Cardiac fibroblast (primary cell): ENCODE measurements at places on chromosomes 16 and 17.

- DNase-seq, result no peak
Measured at GRCh38 chr16:8961811-8962390, 1.8 kb downstream of the USP7 start.

DNA sequence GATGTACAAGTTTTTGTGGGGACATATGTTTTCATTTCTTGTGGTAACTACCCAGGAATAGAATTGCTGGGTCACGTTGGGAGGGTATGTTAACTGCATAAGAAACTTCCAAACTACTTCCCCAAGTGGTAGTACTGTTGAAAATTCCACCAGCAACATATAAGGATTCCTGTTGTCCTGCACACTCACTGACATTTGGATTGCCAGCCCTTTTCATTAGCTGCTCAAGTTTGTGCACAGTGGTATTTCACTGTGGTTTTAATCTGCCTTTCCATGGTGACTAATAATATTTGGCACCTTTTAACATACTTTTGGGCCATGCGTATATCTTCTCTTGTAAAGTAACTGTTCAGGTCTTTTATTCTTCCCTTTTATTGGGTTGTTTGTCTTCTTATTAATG lies 103.3 kb downstream of the GNAO1 start:
- peak; percentile 71 for DNase-seq

- DNase-seq, result peak; percentile 64
Measured at GRCh38 chr16:53132406-53132805, 77.6 kb downstream of the CHD9 start.

DNA sequence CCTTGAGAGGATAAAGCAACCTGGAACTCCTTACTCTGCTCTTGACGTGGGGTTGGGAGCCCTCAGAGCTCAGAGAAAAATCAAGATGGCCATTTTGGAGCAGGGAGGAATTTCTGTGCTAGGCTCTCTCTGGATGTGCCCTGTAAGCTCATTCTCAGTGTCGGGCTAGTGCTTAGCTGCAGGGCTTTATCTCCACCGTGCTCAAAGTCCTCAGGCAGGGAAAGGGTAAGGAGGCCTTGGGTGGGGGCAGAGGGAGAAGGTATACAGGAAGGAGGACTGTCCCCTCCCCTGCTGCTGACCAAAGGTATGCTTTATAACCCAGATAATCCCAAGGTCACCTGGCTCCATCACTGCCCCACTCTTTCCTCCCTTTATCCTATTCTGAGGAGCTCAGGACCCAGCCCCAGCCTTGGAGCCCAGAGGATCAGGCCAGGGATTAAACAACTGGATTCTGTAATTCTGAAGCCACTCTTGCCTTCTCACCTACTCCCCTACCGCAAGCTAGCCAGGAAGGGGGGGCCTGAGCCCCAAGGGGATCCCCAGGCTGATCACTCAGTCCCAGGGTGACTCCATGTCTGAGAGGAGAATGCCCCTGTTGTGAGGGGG lies 1.1 kb downstream of the DHRS11 start:
- DNase-seq, result no peak

DNA sequence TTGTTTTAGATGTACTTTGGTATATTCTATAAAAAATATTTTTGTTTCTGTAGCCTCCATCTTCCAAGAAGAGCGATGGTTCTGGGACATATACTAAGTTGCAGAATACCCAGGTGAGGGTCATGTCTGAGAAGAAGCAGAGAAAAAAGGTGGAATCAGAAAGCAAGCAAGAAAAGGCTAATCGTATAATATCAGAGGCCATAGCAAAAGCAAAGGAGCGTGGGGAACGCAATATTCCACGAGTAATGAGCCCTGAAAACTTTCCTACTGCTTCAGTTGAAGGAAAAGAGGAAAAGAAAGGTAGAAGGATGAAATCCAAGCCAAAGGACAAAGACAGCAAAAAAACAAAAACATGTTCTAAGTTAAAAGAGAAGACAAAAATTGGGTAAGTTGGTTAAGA lies 154.6 kb downstream of the CHD9 start:
- DNase-seq, result no peak

DNA sequence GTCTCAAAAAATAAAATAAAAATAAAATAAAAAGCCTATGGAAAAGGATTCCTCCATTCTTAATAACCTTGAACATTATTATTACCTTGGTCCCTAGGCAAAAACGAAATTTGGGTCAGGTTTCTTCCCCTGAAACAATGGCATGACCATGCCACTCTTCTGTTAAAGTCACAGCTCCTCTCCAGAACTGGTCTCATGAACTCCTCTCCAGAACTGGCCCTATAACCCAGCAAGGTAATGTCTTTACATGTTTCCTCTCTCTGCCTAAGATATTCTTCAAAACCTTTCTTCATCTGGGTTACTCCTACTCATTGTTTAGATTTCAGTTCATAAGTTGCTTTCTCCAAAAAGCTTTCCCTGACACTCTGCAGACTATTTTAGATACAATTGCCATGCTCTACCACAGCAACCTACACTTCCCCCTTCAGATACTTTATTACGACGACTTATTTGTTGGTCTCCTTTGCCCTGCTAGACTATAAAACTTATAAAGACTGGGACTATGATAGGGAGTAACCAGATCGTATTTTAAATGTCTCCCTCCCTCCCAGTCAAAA lies 13.5 kb downstream of the TRIM37 start:
- DNase-seq, result no peak

- no peak for DNase-seq
Measured at GRCh38 chr17:62090021-62090824, 25.1 kb upstream of the MED13 start.

- peak; percentile 70 for DNase-seq
Measured at GRCh38 chr17:73017658-73018057, 74.8 kb downstream of the SLC39A11 start.

DNA sequence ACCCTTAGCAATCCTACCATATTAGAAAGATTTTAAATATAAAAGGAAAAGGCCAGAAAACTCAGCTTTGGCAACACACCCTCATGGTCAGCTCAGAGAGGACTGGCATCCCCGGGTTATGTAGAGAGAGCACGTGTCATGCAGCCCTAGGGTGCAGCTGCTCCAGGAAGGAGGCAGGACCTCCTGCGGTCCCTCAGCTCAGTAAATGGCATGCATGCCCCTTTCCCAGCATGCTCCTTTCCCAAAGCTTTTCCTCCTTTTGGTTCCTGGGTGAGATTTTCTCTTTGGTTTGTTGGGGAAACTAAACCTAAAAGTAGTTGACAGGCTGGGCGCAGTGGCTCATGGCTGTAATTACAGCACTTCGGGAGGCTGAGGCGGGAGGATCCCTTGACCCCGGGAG lies 3.9 kb downstream of the GAN start:
- no peak for DNase-seq

DNA sequence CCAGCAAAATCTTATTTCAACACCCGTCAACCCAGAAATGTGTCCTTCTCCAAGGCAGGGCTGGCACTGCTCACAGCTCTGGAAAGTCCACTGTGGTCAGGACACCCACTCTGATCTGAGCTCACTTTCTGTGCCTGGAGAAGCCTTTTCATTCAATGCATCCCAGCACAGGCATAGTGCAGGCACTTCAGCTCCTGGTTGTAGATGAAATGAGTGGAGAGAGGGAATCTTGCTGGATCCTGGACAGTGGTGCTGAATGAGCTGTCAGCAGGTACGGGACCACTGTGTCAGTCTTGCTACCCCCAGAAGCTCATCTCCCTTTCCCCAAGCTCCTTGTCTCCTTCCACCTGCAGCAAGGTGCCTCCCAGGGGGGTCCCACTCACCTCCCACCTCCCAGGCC lies 86.1 kb upstream of the SALL1 start:
- DNase-seq, result no peak

GRCh38 chr16:78045865-78046581 lies 23.7 kb downstream of the CLEC3A start:
- DNase-seq, result peak; percentile 51

DNA sequence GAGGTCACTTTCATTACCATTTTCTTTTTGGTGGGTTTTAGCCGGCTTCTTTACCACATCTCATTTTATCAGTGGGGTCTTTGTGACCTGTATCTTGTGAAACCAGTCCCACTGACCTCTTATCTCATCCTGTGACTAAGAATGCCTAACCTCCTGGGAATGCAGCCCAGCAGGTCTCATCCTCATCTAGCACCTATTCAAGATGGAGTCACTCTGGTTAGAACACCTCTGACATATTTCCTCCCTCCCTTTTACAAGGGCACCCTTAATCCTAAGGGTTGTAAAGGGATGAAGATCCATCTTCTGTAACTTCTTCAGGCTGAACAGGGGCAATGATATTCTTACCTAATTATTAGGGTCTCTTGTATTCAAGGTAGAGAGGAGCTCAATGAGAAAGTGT lies 107.9 kb upstream of the HAS3 start:
- DNase-seq, result no peak

GRCh38 chr17:51682115-51682514 lies 421.8 kb downstream of the UTP18 start:
- DNase-seq, result no peak

GRCh38 chr16:52725461-52725860 lies 178.5 kb upstream of the TOX3 start:
- no peak for DNase-seq

GRCh38 chr16:70805787-70806186 lies 4.8 kb upstream of the VAC14 start:
- peak; percentile 93 for DNase-seq

DNA sequence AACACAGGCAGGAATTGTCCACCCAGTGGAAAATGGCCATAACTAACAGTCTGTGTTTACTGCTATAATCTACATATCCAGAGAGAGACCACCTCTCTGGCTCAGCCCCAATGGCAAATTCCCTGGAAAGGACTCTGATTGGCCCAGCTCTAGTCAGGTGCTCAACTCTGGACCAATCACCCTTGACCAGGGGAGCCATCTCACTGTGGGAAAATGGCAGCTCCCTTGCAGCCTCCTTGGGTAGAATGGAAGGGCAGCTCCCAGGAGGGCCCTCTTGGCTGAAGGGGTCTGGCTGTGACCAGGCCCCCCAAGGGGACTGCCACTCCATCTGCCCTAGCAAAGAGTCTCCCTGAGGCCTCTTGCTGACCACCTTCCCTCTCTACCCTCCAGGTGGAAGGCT lies 3.1 kb downstream of the ALOX15B start:
- no peak for DNase-seq

GRCh38 chr16:66199189-66199588 lies 167.3 kb upstream of the CDH5 start:
- peak; percentile 19 for DNase-seq

DNA sequence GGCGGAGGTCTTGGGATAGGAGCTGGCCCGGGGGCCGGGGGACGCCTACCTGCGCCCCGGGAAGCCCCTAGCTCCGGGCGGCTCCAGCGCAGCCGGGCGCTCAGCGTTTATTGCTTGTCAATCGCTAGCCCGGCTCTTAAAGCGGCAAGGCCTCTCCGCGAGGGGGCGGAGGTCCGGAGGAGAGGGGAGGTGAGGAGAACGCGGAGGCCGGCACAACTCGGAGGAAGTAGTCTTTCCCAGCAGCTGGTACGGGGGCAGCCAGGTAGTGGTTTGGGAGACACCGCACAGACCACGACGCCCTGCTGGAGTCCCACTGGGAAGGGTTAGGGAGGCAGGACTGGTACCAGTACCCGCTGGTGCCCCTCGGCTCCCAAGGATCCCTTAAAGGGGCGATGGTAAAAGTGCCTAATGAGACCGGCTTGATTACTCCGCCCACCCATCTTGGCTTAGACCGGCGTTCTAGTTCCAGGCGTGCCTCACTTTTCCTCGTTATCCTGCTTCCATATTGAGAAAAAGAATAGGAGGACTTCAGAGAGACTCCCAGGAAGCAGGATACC lies at the start of gene MPP2:
Gene MPP2, minus strand, starts transcription at position 112 of the 557 bp plus-strand sequence. CDS start 3,076 bp downstream, outside the sequence.
- peak; percentile 61 for DNase-seq

DNA sequence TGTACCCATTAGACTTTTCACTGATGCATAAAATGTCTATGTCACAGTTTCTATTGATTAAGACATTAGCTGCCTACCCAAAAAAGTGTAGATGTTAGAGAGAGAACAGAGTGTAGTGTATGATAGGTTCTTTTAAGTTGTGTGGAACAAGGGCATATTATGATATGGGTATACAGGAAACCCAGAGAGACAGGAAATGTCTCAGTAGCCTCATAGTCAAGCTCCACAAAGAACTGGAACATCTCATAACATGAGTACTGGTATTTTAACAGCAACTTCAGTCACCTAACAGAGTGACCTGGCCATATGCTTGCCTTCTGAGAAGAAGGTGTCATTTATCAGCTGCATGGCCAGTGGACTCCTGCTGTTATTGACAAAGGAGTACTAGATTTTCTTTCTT lies 128.1 kb downstream of the RGS9 start:
- no peak for DNase-seq

DNA sequence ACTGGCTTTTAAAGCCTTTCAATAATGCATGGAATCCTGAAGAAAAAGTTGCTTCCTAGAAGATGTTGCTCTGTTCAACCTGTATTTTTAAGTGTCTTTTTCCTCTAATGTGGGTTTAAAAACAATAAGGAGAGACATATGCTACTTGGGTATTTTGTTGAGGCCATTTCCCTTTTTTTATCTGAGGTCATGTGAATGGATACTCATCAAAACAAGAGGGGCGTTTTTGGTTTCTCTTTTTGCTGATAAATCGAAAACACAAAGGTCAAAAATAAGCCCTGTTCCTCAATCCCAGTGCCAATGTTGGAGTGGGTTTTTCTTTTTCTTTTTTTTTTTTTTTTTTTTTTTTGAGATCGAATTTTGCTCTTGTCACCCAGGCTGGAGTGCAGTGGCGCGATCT lies 468.0 kb upstream of the RBFOX1 start:
- no peak for DNase-seq

DNA sequence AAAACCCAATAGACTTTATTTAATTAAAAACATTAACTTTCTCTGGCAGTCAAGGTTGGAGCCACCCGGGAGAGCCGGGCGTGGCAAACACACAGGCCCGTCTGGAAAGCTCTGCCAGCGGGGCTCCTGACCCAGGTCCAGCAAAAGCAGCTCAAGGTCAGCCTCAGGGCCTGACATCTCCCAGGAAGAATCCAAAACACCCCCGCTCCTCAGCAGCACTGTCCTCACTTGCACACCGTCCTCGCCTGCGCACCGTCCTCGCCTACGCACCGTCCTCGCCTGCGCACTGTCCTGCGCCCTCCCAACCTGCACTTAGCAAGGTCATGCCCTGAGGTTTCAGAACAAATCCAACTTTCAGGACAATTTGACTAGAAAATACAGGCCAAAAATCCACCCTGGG lies 31.4 kb upstream of the RPTOR start:
- DNase-seq, result no peak

DNA sequence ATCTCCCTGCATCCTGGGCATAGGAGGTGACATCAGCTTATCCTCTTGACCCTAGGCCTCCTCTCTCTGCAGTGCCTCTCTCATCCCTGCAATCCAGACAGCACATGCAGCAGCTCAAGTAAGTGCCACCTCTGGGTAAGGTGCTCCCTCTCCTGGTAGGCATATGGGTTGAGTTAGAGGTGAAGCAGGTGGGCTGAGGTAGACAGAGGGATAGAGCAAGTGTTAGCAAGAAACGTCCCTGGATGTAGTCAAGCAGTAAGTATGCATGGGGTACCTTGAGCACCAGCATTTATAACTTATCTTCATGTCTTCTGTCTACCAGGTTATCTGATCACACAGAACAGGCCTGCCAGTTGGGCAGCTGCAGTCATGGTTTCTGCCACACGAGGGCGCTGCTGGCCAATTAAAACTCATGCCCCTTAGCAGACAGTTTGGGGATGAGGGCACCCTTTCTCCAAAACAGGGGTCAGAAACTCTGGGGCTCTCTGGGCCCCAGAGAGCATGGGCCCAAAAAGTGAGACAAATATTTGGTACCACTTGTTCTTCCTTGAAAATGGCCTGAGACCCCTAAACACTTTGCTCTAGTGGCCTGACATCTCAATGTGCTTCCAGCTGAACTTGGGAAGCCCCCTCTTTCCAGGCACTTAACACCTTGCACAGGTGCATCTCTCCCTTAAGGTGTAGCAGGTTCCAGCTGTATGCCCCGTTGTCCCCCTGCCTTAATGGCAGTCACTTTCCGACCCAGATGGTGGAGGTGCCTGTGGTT lies 59.8 kb downstream of the NEUROD2 start:
- DNase-seq, result peak; percentile 57
